RWPE2 (cell line): ENCODE measurements at places on chromosomes 16 and 17.
A peak's percentile ranks its signal among the peaks of the same experiment; 100 is the strongest.

DNA sequence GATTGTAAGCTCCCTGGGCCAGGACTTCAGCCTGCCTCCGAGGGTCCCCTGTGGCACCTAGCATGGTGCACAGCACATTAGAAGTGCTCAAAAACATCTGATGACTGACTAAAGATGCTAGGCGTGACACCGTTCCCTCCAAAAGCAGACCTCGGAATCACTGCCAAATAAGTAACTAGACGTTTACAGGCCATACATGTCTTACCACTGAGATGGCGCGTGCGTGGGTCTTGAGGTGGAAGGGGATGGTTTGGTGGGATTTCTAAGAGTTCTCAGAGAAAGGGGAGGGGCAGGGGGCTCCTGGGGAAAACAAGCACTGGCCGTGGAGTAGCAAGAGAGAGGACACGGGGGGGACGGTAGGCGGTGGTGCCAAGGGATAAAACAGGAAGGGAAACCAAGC is 12.4 kb downstream of the MPO start:
- DNase-seq: no peak

DNA sequence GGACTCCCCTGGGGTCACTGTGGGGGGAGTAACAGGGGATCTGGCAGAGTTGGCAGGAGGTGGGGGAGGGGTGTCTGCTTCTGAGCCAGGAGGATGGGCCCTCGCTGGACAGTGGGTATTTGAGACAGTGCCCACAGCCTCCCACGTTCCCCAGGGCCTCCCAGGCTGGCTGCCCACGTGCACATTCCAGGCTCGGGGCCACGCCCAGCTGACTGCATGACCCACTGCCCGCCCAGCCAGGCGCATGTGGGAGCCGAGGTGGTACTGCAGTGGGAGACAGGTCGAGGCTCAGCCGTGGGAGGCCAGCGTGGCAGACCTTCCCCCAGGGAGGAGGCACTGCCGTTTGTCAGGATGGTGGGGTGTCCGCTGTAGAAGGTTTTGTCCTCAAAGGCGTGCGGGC is 38.8 kb downstream of the BAHCC1 start:
- DNase-seq: no peak

DNA sequence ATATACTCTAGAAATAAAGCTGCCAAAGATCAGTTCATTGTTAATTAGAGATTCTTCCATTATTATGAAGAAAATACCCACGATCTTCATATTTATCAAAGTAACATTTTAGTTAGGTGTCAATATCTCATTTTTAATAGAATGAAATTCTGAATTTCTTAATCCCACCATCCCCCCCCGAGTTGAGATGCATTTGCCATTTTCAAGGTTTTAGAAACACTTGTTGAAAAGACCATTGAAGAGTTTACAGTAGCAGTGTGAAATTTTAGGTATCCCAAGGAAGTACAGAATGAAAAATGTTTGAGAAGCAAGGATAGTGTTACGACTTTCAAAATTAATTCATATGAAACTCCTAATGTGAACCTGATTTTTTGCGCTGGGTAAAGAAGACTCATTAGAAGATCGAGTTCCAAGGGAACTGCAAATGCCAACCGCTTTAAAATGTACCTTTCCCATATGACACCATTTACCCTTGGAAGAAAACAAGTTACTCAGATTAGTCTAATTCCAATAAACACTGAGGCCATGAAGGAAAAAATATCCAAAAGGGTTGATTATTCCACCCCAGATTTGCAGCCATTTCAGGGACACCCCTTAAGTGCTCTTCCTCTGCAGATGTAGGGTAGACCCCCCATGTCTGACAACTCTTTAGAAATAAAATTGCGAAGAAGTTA is 731 bp downstream of the IKZF3 start:
- no peak for DNase-seq

GRCh38 chr16:14309906-14310305 is 238.8 kb downstream of the MRTFB start:
- no peak for DNase-seq

GRCh38 chr16:24525970-24526559 is 13.3 kb upstream of the RBBP6 start:
- DNase-seq: peak; percentile 79

GRCh38 chr16:67027046-67027445 is 1.9 kb upstream of the CBFB start:
- no peak for DNase-seq

GRCh38 chr17:72715906-72716572 is 376.4 kb downstream of the SLC39A11 start:
- DNase-seq: no peak

GRCh38 chr17:82865774-82866395 is 26.1 kb upstream of the ZNF750 start:
- DNase-seq: no peak

GRCh38 chr16:80084614-80085013 is 456.2 kb upstream of the DYNLRB2 start:
- no peak for DNase-seq
